ENCODE measurements at places on chromosomes 12 and 14.

GRCh38 chr12:60451457-60451856 lies 855.6 kb downstream of the SLC16A7 start:
- DNase-seq = no peak

GRCh38 chr14:99331811-99332210 lies 59.8 kb upstream of the BCL11B start:
- DNase-seq = no peak

- DNase-seq = no peak
Measured at GRCh38 chr12:28974166-28974565, 174.9 kb upstream of the FAR2 start.

DNA sequence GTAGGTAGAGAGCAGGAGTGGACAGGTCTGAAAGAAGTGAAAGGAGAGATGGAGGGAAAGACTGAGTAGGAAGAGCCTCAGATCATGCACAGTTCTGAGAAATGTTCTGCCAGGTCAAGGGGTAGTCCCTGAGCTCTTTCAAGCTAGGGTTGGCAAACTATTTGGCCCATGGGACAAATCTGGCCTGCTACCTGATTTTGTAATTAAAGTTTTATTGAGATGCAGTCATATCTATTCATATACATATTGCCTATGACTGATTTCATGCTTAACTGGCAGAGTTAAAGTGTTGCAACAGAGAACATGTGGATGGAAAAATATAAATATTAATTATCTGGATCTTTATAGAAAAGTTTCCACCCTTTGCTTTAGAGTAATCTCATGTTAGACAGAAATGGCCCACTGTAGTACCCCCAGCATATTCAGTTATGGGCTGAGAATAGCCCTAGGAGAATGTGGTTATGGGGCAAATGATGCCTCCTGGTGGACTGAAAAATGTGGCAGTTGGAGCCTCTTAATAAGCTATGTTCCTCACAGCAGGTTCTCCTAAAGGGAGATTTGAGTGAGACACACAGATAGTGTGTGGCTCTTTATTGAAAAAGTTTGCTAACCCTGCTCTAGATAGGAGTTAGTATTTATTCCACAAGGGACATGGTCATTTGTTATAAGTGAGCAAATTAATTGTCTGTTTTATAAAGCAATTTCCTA lies 476.9 kb downstream of the LRIG3 start:
- DNase-seq = no peak

DNA sequence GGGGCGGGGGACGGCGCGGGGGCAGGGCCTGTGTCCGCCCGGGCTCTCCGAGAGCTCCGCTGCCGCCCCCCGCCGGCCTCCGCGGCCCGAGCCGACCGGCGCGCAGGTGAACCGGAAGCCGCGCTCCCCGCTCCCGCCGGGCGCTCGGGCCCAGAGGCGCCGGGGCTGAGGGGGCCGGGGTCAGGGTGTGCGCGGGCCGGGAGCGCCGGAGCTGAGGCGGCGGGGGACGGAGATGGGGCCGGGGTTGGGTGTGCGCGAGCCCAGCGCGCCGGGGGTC lies 431 bp downstream of the HIP1R start:
- no peak for DNase-seq

DNA sequence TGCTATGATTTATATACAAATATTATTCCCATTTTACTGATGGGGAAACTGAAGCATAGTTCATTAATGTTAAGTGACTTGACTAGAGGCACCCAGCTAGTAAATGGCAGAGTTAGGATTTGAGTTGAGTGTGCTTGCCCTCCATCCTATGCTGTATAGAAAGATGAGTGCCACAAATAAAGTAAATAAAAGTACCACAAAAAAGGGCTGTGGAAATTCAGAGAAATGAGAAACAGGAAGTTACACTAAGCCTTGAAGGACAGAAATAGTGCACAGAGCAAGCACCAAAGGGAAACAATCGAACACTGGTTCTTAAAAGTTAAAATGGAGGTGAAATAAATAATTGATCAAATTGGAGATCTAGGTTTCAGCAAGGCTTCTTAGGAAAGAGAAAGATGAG lies 9.2 kb upstream of the ABCD2 start:
- no peak for DNase-seq

- DNase-seq = no peak
Measured at GRCh38 chr12:53824001-53824712, 72.4 kb upstream of the CISTR start.

GRCh38 chr14:32825058-32825457 lies 113.6 kb upstream of the NPAS3 start:
- DNase-seq = no peak

DNA sequence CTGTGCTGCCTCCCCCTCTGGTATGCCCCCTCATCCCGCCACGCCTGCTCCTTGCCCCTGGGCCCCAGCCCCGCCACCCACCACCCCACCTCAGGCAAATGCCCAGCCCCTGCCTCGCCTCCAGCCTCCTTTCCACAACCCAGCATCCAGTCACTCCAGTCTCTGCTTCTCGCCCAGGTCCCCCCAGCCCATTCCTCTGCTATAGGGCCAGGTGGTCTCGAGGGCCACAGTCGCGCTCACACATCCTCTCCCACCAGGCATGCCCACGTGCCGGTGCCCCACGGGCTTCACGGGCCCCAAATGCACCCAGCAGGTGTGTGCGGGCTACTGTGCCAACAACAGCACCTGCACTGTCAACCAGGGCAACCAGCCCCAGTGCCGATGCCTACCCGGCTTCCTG lies 6.1 kb upstream of the NXPH4 start:
- no peak for DNase-seq

DNA sequence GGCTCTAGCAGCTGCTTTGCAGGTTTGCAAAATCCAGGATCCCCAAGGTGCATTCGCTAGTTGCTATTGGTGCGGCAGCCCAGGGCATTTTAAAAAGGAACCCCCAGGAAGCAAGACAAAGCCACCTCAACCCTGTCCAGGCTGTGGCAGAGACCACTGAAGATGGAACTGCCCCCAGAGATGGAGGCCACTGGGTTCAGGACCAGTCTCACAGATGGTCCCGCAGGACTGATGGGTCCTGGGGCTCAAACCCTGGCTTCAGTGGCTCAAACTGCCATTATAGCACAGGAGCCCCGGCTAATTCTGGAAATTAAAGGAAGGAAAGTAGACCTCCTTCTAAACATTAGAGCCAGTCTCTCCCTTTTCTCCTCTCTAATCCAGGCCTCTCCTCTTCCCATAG lies 79.8 kb upstream of the TSPAN11 start:
- no peak for DNase-seq
